ENCODE measurements at places on chromosomes 6 and 20.

DNA sequence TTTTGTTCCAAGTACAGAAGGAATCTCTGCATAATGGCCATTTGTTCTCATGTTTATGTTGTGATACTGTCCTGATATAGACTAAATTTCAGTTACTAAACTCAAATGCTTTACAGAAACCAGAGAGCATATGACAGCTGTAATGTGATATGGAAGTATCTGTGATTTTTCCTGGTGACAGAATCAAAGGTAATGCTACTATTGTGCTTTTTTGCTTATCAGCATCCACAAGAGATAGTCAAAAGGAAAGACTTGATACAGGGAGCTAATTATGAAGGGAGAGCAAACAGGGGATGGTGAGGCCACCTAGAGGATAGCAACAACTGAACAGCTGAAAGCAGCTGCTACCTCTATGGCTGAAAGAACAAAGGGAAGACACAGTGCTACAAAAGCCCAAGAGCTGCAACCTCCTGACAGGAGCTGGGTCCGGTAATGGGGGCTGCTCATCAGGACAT, 181.4 kb downstream of the PHF3 start:
- no peak for DNase-seq

GRCh38 chr20:10508468-10509251, 73.6 kb downstream of the SLX4IP start:
- DNase-seq = no peak

DNA sequence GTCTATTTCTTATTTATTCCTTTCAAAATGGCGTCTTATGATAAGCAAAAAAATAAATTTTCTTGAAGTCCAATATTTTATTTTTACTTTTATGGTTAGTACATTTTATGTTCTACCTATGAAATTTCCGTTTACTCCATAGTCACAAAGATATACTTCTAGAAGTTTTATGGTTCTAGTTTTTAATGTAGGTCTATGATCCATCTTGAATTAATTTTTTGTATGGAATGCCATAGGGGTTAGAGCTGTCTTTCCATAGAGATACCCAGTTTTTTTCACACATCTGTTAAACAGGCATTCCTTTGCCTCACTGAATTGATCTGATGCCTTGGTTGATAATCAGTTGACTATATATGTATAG, 24.9 kb upstream of the ASIP start:
- no peak for DNase-seq

- no peak for DNase-seq
These were observed 10.5 kb downstream of the IBTK start for GRCh38 chr6:82237013-82237412.

GRCh38 chr6:128057541-128057940, 156.7 kb upstream of the THEMIS start:
- no peak for DNase-seq

DNA sequence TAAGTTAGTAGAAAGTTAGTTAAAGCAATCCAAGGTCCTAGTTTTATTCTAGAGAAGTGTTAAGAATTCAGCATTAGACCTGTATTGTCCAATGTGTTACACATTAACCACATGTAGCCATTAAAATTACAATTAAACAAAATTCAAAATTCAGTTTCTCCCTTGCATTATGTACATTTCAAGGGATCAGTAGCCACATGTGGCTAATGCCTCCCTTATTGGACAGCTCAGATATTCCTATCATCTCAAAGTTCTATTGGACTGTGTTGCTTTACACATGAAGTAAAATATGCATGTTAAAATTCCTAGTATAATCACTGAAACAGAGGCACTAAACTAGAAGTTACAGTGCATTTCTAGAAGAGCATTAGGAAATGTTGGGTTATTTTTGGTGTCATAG, 107.2 kb upstream of the SCGN start:
- DNase-seq = no peak

DNA sequence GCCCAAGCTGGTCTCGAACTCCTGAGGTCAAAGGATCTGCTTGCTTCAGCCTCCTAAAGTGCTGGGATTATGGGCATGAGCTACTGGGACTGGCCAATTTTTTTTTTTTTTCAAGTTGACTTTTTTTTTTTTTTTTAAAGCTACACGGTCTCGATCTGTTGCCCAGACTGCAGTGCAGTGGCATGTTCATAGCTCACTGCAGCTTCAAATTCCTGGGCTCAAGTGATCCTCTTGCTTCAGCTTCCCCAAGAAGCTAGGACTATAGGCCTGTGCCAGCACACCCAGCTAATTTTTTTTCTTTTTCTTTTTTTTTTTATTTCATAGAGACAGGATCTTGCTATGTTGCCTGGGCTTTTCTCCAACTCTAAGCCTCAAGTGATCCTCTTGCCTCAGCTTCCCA, 59.5 kb downstream of the NCOA3 start:
- no peak for DNase-seq

- no peak for DNase-seq
These were observed 145.4 kb upstream of the FOXA2 start for GRCh38 chr20:22729616-22730236.

DNA sequence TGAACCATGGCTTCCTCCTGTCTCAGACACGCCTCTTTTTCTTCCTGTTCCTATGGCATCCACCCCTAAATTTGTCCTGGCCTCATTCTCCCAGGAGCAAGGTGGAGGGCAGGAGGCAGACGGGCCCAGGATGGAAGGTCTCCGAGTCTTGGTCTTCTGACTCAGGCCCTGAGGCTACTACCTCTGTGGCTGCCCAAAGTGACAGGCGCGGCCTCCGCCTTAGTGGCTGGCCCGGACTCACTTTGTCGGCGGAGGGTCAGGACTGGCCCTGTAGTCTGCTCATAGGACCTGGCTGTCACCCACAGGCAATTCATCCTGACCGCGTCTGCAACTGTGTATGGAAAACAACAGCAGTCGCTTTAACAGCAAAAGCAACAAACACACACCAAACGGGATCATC, 263.1 kb upstream of the SUPT3H start:
- DNase-seq = no peak

DNA sequence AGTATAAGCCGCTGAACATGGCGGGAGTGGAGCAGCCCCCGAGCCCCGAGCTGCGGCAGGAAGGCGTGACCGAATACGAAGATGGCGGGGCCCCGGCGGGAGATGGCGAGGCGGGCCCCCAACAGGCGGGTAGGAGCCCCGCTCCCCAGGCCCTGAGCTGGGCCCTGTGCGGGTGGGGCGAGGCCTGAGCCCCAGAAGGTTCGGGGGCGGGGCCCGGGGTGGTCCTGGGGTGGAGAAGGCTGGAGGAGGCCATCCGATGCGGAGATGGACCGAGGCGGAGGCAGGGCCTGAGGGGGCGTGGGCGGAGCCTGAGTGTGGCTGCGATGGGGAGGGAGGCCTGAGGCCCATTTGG, 7.1 kb downstream of the L3MBTL1 start:
- DNase-seq = no peak

DNA sequence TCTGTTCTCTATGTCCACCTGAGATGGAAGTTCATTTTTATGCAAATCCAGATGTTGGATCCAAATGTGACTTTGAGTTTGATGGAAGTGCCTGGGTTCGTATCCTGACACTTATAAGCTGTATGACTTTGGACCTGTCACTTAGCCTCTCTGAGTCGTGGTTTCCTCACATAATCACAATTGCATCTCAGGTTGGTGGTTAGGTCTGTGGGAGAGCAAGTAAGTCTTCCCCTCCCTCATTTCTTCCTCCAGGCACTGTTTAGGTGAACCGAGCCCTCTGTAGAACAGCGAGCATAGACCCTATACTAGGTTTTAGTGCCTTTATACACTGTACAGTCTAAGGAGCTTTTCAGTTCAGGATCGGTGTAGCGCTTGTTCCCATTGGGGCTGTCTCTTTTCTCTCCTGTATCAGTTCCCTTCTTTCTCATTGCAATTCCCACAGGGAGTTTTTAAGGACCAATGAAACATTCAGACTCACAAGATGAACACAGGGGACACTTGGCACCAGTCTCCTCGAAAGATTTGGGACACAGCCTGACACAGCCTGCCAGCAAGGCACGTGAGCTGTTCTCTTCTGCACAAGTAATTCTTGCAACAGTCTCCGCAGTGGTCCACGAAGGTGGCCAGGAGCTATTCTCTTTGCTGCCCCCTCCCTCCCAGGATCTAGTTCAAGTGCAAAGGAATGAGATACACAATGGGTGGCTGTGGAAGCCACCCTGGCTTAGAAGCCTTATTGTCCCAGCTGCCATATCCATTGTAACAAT, 11.8 kb downstream of the TOX2 start:
- DNase-seq = no peak

DNA sequence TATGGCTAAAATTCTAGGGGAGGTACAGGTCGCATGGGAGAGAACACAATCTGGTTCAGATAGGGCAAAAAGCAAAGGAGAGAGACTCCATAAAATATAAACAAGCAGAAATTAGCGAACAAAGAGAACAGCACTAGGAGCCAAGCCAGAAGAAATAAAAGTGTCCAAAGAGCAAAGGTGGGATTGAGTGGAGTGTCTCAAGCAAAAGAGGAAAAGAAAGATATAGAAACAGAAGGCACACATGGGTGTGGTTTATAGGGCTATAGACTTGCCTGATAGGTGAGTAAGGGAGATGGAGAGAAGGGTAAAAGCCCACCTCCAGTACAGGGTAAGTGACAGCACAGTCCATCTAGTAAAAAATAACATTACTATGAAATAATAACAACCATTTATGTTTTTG, 36.5 kb upstream of the IRAK1BP1 start:
- DNase-seq = no peak

DNA sequence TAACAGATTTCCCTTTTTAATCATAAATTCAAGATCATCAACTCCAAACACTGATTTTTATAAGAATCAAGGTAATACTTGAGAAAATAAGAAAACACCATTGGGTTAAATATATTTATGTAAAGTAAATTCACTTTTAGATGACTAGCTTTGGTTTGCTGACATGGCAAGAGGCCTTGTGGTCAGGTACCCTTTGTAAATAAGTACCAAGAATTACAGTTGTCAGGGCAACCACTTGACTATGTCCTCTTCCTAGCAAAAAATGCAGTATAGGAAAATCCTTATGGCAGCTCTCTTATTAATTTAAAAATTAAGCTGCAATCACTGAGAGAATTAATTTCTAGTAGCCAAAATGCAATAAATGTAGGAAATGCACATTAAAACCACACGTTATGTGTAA, 153.8 kb downstream of the INSM1 start:
- no peak for DNase-seq

DNA sequence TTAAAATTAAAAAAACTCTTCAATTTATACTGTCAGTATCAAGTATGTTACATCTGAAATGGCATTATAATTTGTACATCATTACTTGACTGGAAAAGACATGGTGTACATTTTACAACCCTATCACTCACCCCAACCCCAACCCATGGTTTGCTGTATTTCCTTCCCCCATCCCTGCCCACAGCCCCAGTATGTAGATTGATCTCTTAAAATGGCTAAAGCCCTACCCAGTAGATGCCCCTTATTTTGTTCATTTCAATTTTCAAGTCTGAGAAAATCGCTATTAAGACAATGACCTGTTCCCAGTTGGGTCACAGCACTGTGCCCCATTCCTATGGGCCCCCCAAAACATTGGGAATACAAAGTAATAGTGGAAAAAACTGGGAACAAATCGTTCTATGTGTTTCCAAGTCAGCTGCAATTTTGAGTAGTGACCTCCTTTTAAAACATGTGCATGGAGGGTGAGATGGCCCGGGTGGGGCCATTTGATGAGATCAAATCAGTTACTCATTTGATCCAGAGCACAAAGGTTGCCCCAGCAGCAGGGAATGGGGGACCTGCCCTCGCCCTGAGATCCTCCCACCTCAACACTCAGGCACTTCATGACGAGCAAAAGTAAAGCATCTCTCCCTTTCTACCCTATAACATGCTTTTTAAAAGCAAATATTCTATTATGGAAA, 13.3 kb downstream of the EZR start:
- DNase-seq = no peak

- DNase-seq = no peak
These were observed 736.4 kb upstream of the MARCKS start for GRCh38 chr6:113120582-113121285.
